ENCODE measurements at places on chromosomes 1 and 21.

DNA sequence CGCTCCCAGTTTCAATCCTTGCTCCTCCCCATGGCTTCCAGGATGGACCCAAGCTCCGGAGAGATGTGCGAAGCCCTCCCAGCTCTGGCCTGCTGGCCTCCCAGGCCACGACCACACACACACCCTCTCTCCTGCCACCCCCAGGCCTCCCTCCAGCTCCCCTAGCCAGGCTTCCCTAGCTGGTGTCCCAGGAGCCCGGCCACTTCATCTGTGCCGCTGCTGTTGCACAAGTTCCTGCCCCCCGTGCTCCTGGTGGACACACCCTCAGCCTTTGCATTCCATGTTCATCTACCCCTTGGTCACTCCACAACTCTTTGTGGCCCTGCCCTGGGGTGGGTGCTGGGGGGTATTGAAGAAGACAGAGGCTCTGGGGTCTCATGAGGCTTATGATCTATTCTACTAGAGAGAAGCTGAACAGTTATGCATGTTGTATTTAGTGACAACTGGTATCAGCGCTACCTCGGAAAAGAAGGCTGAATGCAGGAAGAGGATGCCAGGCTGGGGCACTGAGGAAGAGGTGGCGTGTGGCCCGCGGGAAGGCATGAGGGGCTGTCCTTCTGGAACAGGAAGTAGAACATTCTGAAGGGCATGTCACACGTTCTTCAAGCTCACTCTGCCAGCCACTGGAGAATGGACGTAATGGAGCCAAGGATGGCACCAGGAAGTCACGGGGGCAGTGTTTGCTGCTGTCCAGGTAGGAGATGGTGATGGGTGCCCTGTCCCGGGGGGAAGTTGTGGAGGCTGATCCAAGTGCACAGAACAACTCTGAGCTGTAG, 172.4 kb downstream of the PSMG1 start:
- no peak for DNase-seq

DNA sequence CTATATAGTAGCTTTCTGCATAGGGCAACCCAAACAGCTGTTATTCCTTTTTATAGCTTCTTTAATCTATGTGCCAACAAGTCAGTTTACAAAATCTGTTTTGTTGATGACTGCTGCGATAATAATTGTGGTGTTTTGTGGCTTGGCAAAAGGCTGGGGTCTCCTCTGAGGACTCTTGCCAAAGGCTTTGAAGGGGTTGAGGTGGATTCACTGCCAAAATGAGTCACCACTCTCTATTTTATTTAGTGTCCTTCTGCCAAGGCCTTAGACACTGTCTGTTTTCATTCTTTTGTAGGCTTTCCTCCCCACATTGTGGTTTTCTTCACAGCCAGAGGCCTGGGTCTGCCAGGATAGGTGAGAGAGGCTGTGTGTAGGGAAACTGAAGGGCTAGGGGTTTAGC, 161.8 kb downstream of the NFIA start:
- DNase-seq, result no peak

DNA sequence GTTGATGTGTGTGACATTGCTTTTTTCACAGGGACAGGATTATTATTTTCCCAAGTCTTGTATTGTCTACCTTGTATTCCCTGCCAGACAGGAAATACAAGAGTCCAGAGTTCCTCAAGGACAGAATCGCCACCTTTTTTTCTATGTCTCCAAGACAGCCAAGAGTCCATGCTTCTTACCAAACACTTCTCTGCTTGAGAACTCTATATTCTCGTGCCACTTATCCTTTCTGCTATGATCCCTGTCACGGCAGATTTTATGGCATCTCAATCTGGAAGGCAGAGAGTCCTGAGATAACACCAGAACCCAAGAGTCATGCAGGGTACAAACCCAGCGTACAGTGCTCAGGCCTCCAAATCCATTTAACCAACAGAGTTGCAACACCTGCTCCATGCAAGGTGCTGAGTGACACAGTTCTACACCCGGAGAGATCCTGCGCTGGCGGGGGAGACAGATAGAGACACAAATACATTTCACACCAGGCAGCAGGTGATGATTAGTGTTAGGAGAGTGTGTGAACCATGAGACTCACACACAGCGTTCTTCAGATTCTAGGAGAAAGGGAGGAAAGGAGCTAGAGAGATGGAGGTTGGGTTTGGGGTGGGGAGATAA, 107.6 kb downstream of the NAV1 start:
- DNase-seq, result no peak

- no peak for DNase-seq
Observed at GRCh38 chr1:169348383-169349036, 19.1 kb downstream of the NME7 start.

GRCh38 chr1:91402023-91402422, 2.6 kb downstream of the HFM1 start:
- DNase-seq, result no peak

All from stimulated activated CD4-positive, alpha-beta T cell treated with anti-CD3 and anti-CD28 coated beads, Interleukin-2, amount 100 ng/mL, for 4 hours (primary cell).